ENCODE measurements at places on chromosomes 1 and 21. TPM values are rescaled to one million over a fixed set of nuclear protein-coding genes. Genes with fewer than 3 reads are reported as not detected.

DNA sequence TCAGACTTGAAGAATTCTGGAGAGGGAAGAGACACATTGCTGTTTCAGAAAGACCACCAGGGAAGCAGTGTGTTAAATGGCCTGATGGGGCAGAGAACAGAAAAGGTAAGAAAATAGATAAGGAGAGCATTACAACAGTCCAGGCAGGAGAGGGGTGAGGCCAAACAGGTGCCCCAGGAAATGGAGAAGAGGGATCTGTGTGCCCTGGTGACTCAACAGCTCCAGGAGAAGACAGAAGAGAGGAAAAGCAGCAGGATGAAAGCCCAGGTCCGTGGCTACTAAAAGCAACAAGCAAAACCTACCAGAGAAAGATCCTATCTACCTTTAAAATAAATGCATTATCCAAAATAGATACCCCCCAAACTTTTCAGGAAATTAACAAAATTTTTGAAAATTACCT, 9.2 kb downstream of the TP53BP2 start:
- H3K36me3 ChIP-seq = no peaks in the 10 kb centered on the region
- H3K4me1 ChIP-seq = peaks cover 31% of the 10 kb centered on the region
- H3K27ac ChIP-seq = no peak overlapping the region
- no peaks in the 10 kb centered on the region for H3K27me3 ChIP-seq
- no peak overlapping the region for H3K4me3 ChIP-seq

DNA sequence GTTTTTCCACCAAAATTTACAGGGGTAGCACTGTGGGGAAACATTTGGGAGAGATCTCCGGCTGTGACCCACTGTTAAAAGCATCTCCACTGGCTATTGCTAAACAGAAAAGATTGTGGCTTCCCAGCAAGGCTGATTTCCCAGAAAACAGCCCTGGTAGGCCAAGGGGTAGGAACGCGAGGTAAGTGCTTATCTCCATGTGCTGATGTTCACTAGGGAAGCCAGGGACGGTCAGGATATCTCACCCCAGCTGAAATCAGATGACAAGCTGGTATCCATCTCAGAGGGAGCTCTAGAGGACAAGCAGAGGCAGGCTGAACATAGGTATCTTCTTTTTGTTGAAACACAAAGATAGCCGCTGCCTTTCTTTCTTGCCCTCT, 63.6 kb downstream of the MIS18A start:
- H3K4me1 ChIP-seq = no peaks in the 10 kb centered on the region
- no peak for DNase-seq
- H3K27ac ChIP-seq = no peak overlapping the region
- H3K27me3 ChIP-seq = peaks cover 4% of the 10 kb centered on the region

- no peaks in the 10 kb centered on the region for H3K36me3 ChIP-seq
- H3K27me3 ChIP-seq = no peaks in the 10 kb centered on the region
- H3K27ac ChIP-seq = no peak overlapping the region
- no peak overlapping the region for H3K4me3 ChIP-seq
- no peak for DNase-seq
These were observed 33.2 kb upstream of the KANK4 start for GRCh38 chr1:62352387-62352786.

- no peak overlapping the region for H3K4me3 ChIP-seq
- no peak overlapping the region for H3K27ac ChIP-seq
- H3K27me3 ChIP-seq = no peaks in the 10 kb centered on the region
- H3K4me1 ChIP-seq = no peaks in the 10 kb centered on the region
- DNase-seq = peak; percentile 72
- H3K36me3 ChIP-seq = no peaks in the 10 kb centered on the region
These were observed 229.3 kb upstream of the PTBP2 start for GRCh38 chr1:96492236-96492635.

GRCh38 chr1:177871613-177872307, 98.1 kb downstream of the SEC16B start:
- H3K27me3 ChIP-seq = no peaks in the 10 kb centered on the region
- H3K4me3 ChIP-seq = no peak overlapping the region
- H3K27ac ChIP-seq = no peak overlapping the region

SYT6 gene
- total RNA-seq = not detected

Measured in IMR-90 (cell line).